Effector CD8-positive, alpha-beta T cell (primary cell): ENCODE measurements at places on chromosomes 6 and 20.

- DNase-seq = no peak
These were observed 4.1 kb downstream of the AARS2 start for GRCh38 chr6:44309092-44309491.

- no peak for DNase-seq
These were observed 570 bp downstream of the TULP4 start for GRCh38 chr6:158312672-158313397.

GRCh38 chr6:89928604-89929003 lies 34.3 kb downstream of the GJA10 start:
- DNase-seq = no peak

- DNase-seq = no peak
These were observed 186.7 kb upstream of the ARID1B start for GRCh38 chr6:156590482-156590881.

GRCh38 chr6:116536216-116536621 lies 9.3 kb downstream of the TRAPPC3L start:
- DNase-seq = no peak

GRCh38 chr6:106417572-106418147 lies 57.1 kb downstream of the CRYBG1 start:
- no peak for DNase-seq

GRCh38 chr6:156526081-156526480 lies 251.1 kb upstream of the ARID1B start:
- no peak for DNase-seq

DNA sequence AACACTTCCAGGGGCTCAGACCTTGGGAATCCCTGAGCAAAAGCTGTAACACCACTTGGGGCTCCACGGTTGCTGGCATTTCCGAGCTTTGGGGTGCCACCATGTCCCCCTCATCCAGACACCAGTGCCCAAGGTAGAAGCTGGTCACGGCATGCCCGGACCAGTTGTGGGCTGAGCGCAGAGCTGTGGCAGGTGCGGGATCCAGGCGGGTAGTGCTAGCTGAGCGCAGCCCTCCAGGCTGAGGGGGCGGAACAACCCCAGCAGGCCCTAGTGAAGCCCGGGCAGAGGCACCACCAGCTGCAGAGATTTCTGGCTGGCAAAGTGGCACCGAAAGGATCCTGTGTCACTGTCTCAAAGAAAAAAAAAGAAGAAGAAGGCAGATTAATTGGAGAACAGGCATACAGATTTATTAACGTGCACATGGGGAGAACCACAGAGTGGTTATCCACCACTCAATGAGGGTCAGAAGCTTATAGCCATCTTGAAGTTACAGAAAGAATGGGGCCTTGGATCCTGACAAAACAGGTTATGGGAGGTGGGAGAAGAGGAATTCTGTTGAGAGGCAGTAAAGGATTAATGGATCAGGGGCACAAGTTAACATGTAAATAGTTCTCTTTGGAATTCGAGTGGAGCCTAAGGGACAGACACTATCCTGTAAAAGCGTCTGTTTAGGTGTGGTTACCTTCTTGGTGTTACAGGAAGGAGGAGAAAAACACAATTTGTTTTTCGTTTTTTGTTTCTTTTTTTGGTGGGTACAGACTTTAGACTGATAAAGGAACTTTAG lies 107.5 kb downstream of the CD24 start:
- DNase-seq = no peak

DNA sequence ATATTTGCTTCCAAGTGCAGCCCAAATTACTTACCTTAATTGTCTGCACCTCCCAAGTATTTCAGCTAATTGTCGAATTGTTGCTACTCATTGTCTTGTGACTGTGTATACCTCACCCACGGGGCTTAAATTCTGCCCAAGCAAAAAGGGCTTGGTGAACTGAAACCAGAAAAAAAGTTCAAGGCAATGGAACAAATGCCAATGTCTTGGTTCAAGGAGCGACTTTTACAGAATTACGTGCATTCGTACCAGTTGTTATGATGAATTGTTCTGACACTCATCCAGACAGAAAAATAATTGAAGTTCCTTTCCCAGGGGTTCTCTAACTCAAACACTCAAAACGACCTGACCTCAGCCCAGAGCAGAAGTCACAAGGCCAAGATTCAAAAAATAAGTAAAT lies 13.9 kb upstream of the PXDC1 start:
- no peak for DNase-seq
